ENCODE measurements at places on chromosomes 2 and 18.

GRCh38 chr2:100616841-100617390, 54.1 kb downstream of the PDCL3 start:
- no peak for DNase-seq

DNA sequence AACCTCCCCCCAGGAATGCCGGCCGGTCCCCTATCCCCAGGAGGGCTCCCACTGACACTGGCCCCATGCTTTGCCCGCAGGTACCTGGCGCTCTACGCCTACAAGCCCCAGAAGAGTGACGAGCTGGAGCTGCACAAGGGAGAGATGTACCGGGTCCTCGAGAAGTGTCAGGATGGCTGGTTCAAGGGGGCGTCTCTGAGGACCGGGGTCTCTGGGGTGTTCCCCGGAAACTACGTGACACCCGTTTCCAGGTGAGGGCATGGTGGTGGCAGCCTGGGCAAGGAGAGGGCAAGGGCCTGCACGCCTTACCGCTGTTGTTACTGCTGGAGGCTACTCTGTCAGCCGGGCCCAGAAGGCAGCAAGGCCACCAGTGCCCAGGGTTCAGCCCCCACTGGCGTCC, 181.3 kb downstream of the SEPTIN10 start:
- no peak for DNase-seq

- no peak for DNase-seq
These were observed 12.4 kb upstream of the RPL37A start for GRCh38 chr2:216486271-216486670.

- no peak for DNase-seq
These were observed 35.2 kb downstream of the SLC40A1 start for GRCh38 chr2:189545418-189545817.

DNA sequence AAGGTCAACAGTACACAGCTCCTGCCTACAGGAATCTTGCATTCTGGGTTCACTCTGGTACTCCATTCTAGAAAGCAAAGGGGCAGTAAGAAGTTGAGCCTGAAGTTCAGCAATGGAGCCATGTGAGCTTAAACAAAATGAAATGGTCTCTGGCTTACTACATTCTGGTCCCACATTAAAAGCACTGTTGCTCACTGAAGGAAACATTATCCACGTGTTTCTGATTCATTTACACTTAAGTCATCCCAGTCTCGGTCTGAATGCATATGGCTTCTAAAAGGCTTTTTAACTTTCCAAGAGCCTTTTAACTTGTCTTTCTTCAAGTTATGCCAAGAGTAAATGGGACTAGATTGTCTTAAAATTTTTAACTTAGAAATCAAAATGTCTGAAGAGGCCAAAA, 177.8 kb downstream of the LNPK start:
- DNase-seq = no peak

DNA sequence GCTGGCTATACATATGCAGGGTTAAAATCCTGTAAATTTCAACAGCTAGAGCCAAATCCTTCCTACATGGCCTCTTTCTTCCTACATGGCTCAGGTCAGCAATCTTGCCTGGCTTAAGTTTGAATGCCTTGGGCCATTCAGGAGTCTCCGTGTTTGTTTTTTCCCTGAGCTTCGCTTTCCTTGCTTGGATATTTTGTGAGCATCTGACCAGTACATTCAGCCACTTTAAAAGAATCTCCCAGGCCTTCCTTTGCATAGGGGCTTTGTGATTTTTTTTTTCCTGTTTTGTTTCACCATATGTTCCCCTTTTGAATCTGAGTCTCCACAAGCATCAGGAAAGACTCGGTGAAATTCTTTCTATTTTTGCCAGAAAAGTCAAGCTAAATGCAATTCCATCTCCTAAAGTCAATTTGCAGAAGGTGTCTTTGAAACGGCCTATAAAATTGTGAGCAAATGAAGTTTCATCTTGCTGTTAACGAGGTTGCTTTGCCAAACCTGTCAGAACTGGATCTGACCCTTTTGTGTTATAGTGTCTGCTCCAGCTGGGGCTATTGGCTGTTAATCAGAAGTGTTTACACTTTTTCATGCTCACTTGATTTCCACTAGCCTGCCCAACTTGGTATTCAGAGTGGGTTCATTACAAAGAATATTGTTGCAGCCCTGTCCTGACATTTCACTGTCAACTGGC, 256.9 kb downstream of the DCC start:
- DNase-seq = no peak

- DNase-seq = no peak
These were observed 64.6 kb downstream of the KCTD18 start for GRCh38 chr2:200445284-200445683.

- no peak for DNase-seq
These were observed 147.9 kb downstream of the MGAT5 start for GRCh38 chr2:134401789-134402188.

- DNase-seq = no peak
These were observed 391.8 kb upstream of the CRIM1 start for GRCh38 chr2:35963824-35964223.
